ENCODE measurements at places on chromosomes 1 and 21.

GRCh38 chr1:116923421-116923820, 13.7 kb downstream of the PTGFRN start:
- DNase-seq, result no peak

DNA sequence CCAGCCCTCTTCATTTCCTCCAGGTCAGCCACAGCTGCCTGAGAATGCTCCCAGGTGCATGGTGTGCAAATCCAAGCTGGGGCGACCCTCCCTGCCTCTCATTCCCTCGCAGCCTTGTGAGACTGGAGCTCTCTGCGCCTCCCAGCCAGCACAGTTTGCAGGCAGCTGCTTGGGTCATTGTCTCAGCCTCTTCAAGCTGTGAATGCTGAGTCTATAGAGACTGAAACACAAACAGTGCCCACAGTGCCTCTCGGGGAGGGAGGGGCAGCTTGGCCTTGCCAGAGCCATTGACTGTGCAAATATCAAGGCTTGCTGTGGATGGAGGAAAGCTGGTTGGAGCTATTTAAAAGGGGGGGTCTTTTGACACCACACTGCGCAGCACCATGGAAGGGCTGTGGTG, 10.6 kb downstream of the PLXNA2 start:
- DNase-seq, result peak; percentile 72

- no peak for DNase-seq
These were observed 2.3 kb downstream of the COX20 start for GRCh38 chr1:244837597-244838258.

- DNase-seq, result no peak
These were observed 159.2 kb downstream of the GALNT2 start for GRCh38 chr1:230226007-230226800.

DNA sequence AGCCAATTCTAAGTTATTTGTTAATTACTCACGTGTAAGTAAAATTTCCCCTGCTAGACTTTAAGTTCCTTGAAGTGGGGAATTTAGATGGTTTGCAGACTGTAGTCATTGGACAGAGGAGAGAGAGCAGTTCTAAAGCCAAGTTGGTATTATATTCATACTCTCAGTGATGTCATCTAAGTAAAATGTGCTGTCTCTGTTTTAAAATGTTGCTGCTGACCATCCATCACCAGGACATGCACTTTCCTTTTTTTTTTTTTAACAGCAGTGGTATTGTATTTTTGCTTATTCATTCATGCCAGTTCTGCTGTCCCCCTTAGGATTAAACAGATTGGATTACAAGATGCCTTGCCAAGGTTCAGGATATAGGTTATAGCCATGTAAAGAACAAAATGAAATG, 2.3 kb downstream of the TTLL7 start:
- DNase-seq, result no peak

- no peak for DNase-seq
These were observed 52.2 kb downstream of the STX6 start for GRCh38 chr1:180970333-180971079.

DNA sequence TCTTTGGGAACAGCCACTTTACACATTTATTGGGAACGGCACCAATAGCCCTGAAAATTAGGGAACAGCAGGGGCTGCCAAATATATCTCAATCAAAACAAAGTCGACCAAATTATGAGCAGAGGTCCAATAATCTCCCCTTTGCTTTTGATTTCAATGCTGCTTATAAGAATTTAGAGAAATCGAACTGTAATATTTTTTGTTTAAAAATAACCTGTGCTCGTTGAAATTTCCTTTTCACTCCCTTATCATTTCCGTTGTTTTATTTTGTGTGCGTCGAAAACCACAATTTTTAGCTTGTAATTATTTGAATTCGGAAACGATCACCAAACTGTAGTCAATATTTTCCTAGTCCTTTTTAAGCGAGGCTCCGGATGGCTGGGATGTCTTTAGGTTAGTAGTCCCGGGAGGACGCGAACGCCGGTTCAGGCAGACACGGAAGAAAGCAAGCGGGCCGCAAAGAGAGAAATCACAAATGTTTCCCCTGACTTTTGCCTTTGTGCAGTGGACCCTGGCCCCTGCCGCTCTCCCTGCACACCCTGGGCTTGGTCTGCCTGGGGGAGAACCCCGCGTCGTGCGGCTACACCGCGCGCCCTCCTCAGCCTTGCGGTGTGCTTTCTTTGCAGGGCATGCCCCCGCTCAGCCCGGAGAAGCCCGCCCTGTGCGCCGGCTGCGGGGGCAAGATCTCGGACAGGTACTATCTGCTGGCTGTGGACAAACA, 2.3 kb downstream of the LHX9 start:
- no peak for DNase-seq

DNA sequence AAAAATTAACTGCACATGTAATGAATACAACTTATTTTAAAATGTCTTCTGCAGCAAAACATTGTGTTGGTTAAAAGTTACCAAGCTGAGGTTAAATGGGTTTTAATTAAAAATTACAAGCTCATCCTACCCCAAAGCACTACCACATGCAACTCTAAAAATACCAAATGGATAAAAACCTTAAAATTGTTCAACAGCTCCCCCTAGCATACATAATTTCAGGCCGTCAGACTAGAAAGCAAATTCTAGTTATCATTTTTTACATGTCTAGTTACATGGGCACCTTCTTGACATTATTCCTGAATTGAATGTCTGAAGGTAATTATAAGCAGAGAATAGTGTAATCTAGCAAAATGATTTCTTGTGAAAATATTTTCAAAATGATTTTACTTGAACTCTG, 176.5 kb downstream of the C1orf21 start:
- DNase-seq, result no peak

DNA sequence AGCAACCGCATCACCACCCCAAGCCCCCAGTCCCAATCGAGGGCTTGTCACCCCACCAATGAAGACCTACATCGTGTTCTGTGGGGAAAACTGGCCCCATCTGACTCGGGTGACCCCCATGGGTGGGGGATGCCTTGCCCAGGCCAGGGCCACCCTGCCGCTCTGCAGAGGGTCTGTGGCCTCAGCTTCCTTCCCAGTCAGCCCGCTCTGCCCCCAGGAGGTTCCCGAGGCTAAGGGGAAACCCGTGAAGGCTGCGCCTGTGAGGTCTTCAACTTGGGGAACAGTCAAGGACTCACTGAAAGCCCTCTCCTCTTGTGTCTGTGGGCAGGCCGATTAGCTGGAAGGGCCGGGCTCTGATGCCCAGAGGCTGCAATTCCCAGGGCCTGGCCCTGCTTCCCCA, 2.0 kb downstream of the SRARP start:
- DNase-seq, result no peak

DNA sequence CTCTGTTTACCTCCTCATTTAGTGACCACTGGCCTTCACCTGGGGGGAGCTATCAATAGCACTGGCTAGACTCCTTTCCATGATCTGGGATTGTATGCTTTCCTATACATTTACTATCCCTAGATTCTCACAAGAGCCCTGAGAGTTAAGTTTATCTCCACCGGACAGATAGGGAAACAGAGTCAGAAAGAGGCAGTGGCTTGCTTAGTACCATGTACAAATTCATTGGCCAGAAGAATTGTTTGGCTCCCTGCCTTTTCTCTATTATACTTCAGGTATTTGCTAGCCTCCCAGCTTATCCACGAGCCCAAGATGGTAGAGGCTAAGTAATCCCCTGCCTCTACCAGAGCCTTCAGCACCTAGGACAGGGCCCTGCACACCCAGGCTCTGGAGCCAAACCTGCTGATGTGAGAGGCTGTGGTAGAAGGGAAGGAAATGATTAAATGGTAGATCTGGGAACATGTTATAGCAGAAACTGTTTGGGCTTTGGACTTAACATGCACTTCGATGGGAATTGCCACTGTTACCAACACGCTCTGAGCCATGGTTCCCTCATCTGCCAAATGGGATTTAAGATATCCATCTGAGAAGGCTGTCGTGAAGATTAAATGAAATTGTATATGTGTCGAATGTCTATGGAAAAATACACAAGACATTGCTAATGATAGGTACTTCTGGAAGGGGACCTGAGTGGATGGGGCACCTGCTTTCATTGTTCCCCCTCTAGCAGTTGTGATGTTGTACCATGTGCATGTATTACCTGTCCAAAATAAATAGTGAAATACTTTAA, 3.1 kb upstream of the BLACAT1 start:
- peak; percentile 72 for DNase-seq

DNA sequence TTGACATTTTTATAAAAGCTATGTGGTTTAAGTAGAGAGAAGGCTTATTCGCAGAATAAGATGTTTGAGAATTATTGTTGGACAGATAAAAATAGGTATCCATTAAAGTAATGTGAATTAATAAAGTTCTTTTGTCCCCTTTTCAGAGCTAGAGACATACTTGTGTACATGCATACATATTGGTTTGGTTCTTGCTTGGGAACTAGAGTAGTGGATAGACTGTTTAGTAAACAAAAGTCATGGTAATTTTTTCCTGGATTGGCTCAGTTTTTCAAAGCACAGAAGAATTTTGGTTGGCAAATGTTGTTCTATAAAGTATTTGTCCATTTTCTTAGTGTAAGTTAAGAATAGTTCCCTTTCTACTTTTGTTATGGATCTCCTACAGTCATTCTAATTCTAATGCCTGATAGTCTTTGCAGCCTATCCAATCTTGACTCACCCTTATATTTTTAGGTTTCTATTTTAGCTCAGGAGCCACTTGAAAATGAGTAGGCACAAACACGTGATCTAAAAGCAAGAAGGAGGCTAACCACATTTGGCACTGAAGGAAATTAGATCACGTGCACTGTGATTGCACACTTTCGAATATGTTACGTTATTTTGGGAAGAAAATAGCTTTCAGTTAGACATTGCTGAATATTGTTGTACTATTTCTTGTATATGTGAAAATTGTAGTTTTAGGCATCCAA, 47.0 kb downstream of the RABGAP1L start:
- DNase-seq, result no peak

- no peak for DNase-seq
These were observed 149.3 kb upstream of the EDN2 start for GRCh38 chr1:41633764-41634163.

All from femur (tissue), 1 donor.